Activated T-helper 2 cell treated with anti-CD3 and anti-CD28 coated beads, Interferon-gamma antibody, Interleukin-2, Interleukin-4, amounts not matched to agents 10 μg/mL and 5 μg/mL and 100 μg/mL, durations not matched to agents 14 hours and 24 hours and 36 hours (primary cell): ENCODE measurements at places on chromosomes 4 and X. TPM values are rescaled to one million over a fixed set of nuclear protein-coding genes. Genes with fewer than 3 reads are reported as not detected.
A peak's percentile ranks its signal among the peaks of the same experiment; 100 is the strongest.

GRCh38 chr4:40401631-40402030 lies 66.5 kb downstream of the CHRNA9 start:
- no peaks in the 10 kb centered on the region for H3K4me1 ChIP-seq
- no peaks in the 10 kb centered on the region for H3K27me3 ChIP-seq
- H3K4me3 ChIP-seq, result no peak overlapping the region
- no peak overlapping the region for H3K27ac ChIP-seq
- no peak for DNase-seq

DNA sequence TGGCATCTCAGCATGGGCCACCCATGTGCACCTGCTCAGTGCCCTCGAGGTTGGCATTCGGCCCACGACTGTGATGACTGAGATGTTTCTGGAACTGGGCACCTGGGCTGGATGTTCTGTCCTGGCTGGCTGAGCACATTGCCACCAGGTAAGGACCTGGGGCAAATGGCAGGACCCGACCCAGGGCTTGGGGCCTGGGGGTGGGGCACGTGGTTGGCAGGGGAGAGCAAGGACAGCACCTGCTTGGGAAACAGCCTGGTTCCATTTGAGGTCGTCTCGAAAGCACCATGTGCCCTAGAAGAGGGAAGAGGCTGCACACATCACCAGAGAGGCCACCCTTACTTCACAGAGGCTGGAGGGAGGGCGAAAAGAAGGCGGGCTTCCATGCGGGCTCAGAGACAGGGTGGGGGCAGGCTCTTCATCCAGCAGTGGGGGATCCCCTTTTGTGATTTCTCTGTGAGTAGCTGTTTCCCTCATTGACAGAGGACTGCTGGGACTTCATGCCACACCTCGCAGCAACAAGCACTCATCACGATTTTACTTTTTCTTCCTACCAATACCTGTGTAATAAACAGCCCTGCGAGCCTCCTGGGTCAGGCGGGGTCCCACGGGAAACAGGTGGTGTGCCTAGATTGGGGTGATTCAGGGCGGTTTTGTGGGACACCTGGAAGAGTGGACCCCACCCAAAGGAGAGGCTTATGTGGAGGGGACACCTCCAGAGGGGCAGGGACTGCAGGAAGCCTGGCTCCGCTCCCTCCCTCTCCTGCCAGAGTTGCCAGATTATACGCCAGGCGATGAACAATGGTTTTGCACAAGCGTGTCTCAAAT lies 12.0 kb downstream of the TMEM187 start:
- H3K27me3 ChIP-seq, result no peaks in the 10 kb centered on the region
- no peaks in the 10 kb centered on the region for H3K36me3 ChIP-seq
- DNase-seq, result no peak

GRCh38 chr4:68366600-68366999 lies 16.7 kb upstream of the YTHDC1 start:
- no peak overlapping the region for H3K4me3 ChIP-seq
- H3K27ac ChIP-seq, result no peak overlapping the region
- H3K4me1 ChIP-seq, result peaks cover 3% of the 10 kb centered on the region
- DNase-seq, result no peak

GRCh38 chr4:188455062-188455752 lies 316.0 kb downstream of the TRIML1 start:
- H3K4me1 ChIP-seq, result no peaks in the 10 kb centered on the region
- no peak for DNase-seq
- no peak overlapping the region for H3K27ac ChIP-seq
- H3K27me3 ChIP-seq, result no peaks in the 10 kb centered on the region
- no peaks in the 10 kb centered on the region for H3K36me3 ChIP-seq

GRCh38 chrX:130606425-130606824 lies 204.6 kb downstream of the RBMX2 start:
- no peak overlapping the region for H3K4me3 ChIP-seq
- H3K36me3 ChIP-seq, result no peaks in the 10 kb centered on the region
- no peak for DNase-seq
- H3K27ac ChIP-seq, result no peak overlapping the region
- H3K4me1 ChIP-seq, result no peaks in the 10 kb centered on the region
- peaks cover 6% of the 10 kb centered on the region for H3K27me3 ChIP-seq

DNA sequence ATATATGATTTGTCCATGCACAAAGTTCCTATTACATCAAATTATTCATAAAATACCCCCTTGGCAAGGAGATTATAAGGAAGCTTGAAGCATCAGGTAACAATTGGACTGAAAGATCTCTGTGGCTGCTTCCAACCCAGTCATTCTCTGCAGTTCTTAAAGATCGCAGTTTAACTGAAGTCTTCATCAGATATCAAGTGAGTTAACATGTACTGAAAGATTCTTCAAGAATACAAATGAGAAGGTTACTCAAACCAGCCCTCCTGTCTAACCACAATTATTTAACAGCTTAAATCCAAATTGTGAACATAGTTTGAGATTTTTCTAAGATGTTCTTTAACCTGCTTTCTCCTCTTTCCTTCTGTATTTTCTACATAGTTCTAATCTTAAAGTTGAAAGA lies 56.1 kb downstream of the SLC10A7 start:
- no peak overlapping the region for H3K27ac ChIP-seq
- DNase-seq, result no peak
- peaks cover 3% of the 10 kb centered on the region for H3K36me3 ChIP-seq
- peaks cover 15% of the 10 kb centered on the region for H3K4me1 ChIP-seq
- H3K4me3 ChIP-seq, result no peak overlapping the region

- no peak for DNase-seq
- H3K27me3 ChIP-seq, result peaks cover 88% of the 10 kb centered on the region
- H3K36me3 ChIP-seq, result no peaks in the 10 kb centered on the region
- H3K27ac ChIP-seq, result no peak overlapping the region
- H3K4me3 ChIP-seq, result peak overlapping the region; percentile 51
Observed at GRCh38 chr4:54227256-54228055, 1.6 kb upstream of the PDGFRA start.

- peaks cover 40% of the 10 kb centered on the region for H3K4me1 ChIP-seq
- no peaks in the 10 kb centered on the region for H3K27me3 ChIP-seq
- H3K36me3 ChIP-seq, result peaks cover 79% of the 10 kb centered on the region
- H3K27ac ChIP-seq, result peak overlapping the region; percentile 93
Observed at GRCh38 chrX:71542411-71542810, 9.5 kb downstream of the OGT start.

GRCh38 chr4:72568959-72569718 lies at the start of gene ADAMTS3:
ADAMTS3 (minus strand) TSS chr4:72569221; CDS start chr4:72568762, 459 bp downstream.
- no peak within 1 kb of the TSS for H3K27ac ChIP-seq
- H3K36me3 ChIP-seq, result no peaks in the 10 kb centered on the region

GRCh38 chr4:120070196-120070595 lies 3.5 kb upstream of the MAD2L1 start:
- peaks cover 10% of the 10 kb centered on the region for H3K36me3 ChIP-seq
- peaks cover 25% of the 10 kb centered on the region for H3K4me1 ChIP-seq
- no peak for DNase-seq
- H3K27ac ChIP-seq, result no peak overlapping the region
- H3K4me3 ChIP-seq, result no peak overlapping the region
- H3K27me3 ChIP-seq, result no peaks in the 10 kb centered on the region

GRCh38 chr4:81519856-81520255 lies 48.1 kb upstream of the RASGEF1B start:
- H3K36me3 ChIP-seq, result no peaks in the 10 kb centered on the region
- no peak overlapping the region for H3K4me3 ChIP-seq
- H3K27me3 ChIP-seq, result peaks cover 2% of the 10 kb centered on the region
- H3K4me1 ChIP-seq, result no peaks in the 10 kb centered on the region
- no peak overlapping the region for H3K27ac ChIP-seq

DNA sequence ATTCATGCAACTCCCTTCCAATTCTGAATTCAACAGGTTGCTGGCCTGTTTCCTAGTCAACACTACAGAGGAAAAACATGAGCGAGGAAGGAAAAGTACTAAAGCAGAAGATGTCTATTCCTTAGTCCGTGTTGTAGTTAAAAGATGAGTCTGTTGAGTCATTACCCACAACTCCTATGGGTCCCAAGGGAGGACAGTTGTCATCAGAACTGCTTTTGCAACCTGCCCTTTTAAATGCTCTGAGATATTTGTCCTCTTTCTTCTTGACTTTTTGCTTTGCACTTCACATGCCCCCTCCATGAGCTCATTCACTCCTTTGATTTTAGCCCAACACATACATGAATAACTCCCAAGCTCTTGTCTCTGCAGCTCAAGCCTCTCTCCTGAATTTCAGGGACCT lies 119.2 kb downstream of the CORIN start:
- no peaks in the 10 kb centered on the region for H3K4me1 ChIP-seq
- DNase-seq, result no peak
- no peak overlapping the region for H3K27ac ChIP-seq
- H3K36me3 ChIP-seq, result no peaks in the 10 kb centered on the region

- no peaks in the 10 kb centered on the region for H3K36me3 ChIP-seq
- H3K27ac ChIP-seq, result no peak overlapping the region
- H3K4me3 ChIP-seq, result no peak overlapping the region
- DNase-seq, result no peak
- H3K4me1 ChIP-seq, result no peaks in the 10 kb centered on the region
- peaks cover 4% of the 10 kb centered on the region for H3K27me3 ChIP-seq
Observed at GRCh38 chr4:36509845-36510244, 228.4 kb downstream of the DTHD1 start.

Gene NAA11
- not detected in 2 replicates for total RNA-seq

Gene NFXL1
- total RNA-seq, result 11.9 and 13.3 TPM in 2 replicates

Gene HTN3
- not detected in 2 replicates for total RNA-seq

Gene F11
- not detected in 2 replicates for total RNA-seq

Gene PPEF1
- not detected in 2 replicates for total RNA-seq
